Ecto neural progenitor cell (in vitro differentiated cells): ENCODE measurements at places on chromosomes 13 and 19.

- no peak for DNase-seq
These were observed 1292.4 kb upstream of the MIR17HG start for GRCh38 chr13:90055121-90055520.

GRCh38 chr13:75533861-75534260, 3.8 kb downstream of the COMMD6 start:
- no peak for DNase-seq

GRCh38 chr13:89943139-89943538, 1404.3 kb upstream of the MIR17HG start:
- DNase-seq: no peak

DNA sequence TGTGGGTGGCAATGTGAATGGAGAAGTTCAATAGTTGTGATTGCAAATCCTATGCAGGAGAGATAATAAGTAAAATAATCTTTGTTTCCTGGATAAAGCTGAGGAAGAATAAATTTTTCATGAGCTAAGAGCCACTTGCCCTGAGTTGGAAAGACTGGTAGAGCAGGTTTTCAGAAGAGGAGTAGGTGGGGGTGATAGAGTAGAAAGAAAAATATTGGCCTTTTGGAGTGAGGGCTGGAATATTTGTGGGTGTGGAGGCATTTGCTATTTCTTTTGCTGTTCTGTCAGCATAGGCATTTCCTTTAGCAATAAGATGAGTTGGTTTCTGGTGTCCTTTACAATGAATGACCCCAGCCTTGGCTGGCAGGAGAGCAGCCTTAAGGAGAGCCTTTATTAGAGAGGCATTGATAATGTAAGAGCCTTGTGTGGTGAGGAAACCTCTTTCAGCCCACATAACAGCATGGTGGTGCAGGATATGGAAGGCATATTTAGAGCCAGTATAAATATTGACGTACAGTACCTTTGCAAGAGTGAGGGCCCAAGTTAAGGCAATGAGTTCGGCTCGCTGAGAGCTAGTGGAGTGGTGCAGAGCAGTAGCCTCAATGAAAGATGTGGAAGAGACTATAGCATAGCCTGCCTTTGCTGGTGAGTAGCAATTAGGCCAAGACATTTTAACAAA, 11.6 kb upstream of the ZNF431 start:
- DNase-seq: no peak

- no peak for DNase-seq
These were observed 152.5 kb downstream of the IER2 start for GRCh38 chr19:13302526-13303270.

- DNase-seq: peak; percentile 63
These were observed 12.4 kb upstream of the BBC3 start for GRCh38 chr19:47243364-47243775.

DNA sequence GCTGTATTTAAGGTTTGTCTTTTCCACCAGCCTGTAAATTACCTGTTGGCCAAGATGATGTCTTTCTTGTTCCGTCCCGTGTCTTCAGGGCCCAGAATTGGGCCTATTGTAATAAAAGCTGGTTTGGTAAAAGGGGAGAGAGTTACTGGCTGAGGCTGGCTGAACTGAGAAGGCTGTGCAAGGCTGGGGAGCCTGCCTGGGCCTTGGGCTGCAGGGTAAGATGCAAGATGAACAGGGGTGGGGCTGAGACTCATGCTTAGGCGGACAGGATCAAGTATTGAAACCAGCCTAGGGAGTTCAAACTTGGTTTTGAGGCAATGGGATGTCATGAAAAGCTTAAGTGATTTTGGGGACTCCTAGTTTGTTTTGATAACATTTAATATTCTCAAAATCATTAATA, 142.3 kb downstream of the PCCA start:
- no peak for DNase-seq

DNA sequence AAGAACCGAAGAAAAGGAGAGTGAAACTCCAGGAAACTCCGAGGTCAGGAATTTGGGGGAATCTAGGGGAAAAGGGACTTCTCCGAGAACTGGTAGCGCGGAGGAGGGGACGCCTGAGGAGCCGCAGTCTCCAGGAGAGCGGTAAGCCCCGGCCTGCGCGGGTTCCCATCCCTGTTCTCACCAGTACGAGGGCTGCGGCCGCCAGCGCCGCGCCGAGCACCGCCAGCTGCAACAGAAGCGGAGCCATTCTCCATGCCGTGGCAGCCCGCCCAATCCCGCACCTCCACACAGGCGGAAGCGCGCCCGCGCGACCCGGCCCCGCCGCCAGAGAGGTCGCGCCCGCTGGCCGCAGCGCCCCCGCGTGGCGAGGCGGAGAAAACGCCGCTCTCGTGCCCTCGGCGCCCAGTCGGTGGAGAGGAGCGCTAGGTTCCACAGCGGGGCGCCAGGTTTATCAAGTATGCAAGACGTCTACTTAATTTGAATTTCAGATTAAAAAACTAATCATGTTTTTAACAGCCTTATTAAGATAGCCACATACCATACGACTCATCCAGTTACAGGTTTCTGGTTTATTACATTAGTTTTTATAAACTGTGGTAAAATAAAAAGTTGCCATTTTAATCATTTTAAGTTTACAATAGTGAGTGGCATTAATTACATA, at the start of gene ALG5:
ALG5 (minus strand) TSS at position 287 of the 661 bp plus-strand sequence; CDS start at position 247, 40 bp downstream.
- DNase-seq: peak; percentile 95

DNA sequence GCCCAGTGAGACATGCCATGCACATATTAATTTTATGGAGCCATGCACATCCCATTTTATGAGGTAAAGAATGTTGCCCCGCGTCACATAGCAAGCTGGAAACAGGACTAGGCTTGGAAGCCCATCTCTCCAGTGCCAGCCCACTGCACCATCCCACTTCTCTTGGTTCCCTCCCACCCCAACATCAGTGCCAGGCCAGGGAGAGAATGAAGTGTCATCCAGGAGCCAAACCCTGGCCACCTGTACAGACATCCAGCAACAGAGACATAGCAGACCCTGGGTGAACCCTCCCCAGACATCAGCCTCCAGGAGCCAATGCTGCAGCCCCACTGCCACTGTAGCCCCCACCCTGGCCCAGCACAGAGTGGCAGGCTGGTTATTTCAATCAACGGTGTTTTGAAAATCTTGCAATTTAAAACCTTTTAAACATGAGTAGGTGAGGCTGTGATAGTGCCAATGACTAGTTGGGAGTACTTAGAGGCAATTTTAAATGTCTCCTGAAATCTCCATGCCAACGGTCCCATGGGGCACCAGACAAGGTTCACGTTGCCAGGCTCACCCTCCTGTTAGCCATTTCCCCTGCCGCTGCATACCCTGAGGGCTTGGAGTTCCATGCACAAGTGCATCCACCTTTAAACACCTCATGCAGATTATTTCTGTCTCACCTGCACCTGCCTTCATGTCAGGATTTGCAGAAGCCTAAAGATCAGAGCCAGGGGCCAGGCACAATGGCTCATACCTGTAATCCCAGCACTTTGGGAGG, 34.7 kb downstream of the VSTM2B start:
- no peak for DNase-seq

GRCh38 chr13:113078902-113079780, 26.4 kb upstream of the F7 start:
- no peak for DNase-seq

DNA sequence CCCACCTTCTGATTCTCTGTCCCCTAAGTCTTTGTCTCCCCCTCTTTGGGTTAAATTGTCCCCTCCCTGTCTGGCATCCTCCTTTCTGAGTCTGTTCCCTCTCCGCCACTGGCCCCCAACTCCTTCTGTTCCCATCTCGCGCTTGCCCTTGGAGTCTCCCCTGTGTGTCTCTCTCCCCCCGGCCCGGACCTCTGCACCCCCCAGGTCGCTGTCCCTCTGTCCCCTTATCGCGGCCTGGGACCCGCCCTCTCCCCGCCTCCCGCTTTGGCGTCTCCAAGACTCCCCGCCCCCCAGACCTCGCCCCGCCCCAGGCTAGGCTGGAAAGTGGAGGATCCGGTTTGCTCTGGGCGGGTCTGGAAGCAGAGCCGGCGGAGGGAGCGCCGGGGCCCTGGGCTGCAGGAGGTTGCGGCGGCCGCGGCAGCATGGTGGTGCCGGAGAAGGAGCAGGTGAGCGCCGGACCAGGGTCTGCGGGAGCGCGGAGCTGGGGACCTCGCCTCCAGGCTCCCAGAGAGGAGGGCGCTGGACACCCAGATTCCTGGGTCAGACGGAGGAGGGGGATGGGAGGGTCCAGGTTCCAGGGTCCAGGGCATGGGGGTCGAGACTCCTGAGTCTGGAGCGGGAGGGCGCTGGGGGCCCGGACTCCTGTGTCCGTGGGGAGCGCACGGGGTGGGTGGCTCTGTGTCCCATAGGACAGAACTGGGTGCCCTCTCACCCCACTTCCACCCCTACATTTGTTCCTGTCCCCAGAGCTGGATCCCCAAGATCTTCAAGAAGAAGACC, at the start of gene TRPM4:
TRPM4 (plus strand) TSS at position 348 of the 780 bp plus-strand sequence; CDS start at position 423, 75 bp downstream.
- peak; percentile 94 for DNase-seq

DNA sequence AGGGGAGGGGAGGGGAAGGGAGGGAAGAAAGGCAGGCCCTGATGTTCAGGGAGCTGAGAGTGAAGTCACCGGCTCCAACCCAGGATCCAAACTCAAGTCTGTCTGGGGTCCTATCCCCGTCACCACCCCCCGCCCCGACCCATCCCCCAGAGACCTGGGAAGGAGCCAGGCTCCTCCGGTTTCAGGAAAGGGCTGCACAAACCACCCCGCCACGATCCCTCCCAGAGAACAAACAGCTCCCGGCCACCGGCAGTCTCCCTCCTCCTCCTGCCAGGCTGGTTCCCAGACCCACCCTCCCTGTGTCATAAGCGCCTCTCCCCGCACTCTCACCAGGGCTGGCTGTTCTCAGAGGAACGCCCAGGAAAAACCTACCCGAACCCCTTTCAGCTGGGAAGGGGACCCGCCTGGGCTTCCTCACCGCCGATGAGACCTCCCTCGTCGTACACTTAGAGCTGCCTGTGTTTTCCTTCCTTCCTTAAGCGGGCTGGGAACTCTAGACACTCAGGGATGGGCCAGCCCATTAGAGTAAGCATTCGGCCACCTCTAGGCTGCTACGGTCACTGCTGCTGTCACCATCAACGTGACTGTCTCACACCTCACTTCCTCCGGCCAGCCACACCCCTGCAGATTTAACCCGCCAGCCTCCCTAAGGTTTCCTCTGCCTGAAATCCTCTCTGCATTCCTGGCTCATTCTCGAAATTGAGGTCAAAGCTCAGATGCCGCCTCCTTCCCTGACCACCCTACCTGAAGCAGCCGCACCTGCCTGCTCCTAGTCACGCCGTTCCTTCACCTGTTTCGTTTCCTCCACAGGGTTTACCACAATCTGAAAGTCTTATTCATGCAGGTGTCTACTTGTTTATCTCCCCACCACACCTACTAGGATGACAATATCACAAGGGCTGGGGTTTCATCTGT, 6.3 kb upstream of the RDH13 start:
- no peak for DNase-seq

GRCh38 chr19:50344661-50345318, 15.6 kb upstream of the KCNC3 start:
- DNase-seq: no peak

GRCh38 chr13:25286969-25287961, at the start of gene MTMR6:
Gene MTMR6 (minus strand): TSS chr13:25287488. CDS start chr13:25287247, 241 bp downstream.
- peak; percentile 97 for DNase-seq

- no peak for DNase-seq
These were observed 49.0 kb downstream of the DNAJC15 start for GRCh38 chr13:43072394-43072793.

- DNase-seq: no peak
These were observed 25.2 kb downstream of the TEX29 start for GRCh38 chr13:111345682-111346081.

- DNase-seq: no peak
These were observed at the start of gene CXCL17 for GRCh38 chr19:42442833-42443232. Gene CXCL17 (minus strand): TSS chr19:42442946. CDS start chr19:42442832, 114 bp downstream.

DNA sequence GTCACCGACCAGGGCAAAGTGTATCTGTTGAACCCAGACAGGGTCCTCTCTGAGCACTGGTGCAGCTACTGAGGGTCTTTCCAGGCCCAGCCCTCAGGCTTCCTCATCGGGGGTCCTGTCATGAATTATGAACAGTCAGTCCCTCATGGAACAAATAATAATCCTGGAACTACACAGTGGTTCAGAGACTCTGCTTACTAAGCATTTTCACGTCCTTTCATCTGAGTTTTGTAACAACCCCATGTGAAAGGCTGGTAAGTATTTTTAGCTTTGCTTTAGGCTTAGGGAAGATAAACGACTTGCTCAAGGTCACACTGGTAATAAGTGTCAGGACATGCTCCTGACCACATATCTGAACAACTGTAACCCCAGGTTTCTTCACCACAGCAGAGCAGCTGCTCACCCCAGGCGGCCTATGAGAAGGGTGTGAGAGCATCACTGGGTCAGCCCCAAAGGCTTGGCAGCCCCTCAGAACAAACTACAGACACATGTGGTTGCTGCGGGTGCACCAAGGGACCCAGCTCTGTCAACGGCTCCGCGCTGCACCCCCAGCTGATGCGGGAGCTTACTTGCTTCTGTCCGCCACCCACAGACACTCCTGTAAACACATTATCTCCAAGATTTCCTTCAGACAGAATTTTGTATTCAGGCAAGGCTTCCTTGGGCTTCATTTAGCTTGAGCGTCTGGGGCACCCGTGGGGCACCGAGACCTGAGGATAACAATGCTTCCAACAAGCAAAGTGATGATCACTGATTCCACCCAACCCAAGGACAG, 19.4 kb upstream of the GSX1 start:
- DNase-seq: no peak

- DNase-seq: peak; percentile 85
These were observed 24.1 kb downstream of the SHANK1 start for GRCh38 chr19:50695251-50696093.

- no peak for DNase-seq
These were observed 7.9 kb upstream of the ZNF626 start for GRCh38 chr19:20669263-20669662.

DNA sequence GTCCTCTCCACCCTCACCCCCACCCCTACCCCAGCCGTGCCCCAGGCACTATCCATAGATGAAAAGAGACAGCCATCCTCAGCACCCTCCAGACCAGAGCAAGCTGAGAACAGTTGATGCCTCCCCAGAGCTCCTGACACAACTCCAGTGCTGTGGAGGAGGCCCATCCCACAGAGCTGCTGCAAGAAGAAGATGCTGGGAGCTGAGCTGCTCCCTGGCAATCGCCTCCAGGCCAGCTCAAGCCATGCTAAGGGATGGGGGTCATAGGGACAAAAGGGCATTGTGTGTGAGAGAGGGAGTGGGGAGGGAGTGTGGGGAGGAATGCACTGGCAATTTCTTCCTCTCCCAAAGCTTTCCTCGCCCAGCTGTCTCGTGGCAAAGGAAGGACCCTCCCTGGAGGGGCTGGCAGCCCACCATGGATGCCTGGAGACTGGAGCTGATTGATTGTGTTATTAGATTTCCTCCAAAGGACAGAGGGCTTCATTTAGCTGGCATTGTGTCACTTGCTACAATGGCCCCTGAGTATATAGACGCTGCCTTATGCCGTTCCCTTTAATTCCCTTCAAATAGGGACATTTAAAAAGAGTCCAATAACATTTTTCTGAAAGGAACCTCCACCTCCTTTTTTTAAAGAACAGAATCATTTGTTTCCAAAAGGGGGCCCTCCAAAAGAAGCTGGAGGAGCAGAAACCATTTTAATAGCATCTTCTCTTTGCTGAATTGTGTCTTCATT, 476.4 kb downstream of the FOXO1 start:
- DNase-seq: peak; percentile 67

DNA sequence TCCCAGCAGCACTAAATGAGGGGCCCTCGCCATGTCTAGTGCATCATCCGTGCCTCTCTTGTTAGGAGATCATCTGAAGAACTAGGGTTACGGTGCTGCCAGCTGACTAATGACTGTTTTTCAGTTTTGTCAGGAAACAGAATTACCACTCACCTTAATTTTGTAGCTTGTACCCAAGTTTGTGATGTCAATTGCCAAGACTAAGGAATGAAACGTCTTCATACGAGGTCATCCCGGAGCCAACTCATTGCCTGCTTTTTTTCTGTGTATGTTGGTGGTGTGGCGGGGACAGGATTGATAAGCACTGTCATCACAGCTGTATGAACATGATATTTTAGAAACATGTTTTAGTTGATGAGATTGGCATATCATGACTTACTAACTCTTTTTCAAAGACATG, 100.6 kb downstream of the TNFRSF19 start:
- DNase-seq: no peak
